ENCODE measurements at places on chromosomes 2 and 18.

GRCh38 chr2:132621131-132621875, 48.7 kb downstream of the LYPD1 start:
- DNase-seq: no peak

GRCh38 chr2:71045865-71046548, 22.4 kb upstream of the NAGK start:
- no peak for DNase-seq

DNA sequence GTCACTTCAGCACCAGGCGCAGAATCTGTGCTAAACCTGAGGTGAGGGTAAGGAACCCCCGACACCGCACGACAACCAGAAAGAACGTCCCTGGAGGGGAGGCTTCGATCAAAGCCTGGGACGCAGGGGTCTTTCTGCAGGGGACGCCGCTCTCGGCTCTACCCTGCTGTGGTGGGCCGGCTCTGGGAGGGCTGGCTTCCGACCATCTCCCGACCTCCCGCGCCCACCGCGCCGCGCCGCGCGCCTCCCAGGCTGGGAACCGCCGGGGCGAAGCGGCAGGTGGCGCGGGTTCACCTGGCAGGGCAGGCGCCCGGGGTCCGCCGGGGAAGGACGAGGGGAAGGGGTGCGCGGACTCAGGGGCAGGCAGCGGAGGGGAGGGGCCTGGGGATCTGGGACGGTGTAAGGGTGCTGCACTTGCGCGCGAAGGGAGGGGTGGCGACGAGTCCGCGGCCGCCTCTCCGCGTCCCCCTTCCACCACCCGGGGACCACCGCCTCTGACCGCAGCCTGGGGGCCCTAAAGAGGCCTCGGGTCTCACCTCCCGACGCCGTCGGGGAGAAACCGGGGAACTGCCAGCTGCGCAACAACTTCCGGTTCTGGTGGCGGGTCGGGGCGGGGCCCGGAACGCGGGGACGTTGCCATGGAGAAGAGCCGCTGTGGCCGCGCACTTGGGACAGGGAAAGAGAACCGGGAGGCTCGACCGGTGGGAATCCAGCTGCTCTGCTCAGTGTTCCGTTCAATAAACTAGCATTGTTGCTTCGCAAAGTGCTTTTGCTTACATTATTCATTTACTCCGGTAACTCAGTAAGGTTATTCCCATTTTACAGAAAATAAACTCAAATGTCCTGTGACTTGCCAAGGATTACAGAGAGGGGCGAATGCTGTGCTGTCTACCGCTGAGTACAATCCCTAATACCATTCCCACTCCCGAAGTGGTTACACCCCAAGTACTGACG, at the start of gene ZNF396:
Gene ZNF396, minus strand, starts transcription at position 596 of the 954 bp plus-strand sequence. CDS start 3,045 bp downstream, outside the sequence.
- DNase-seq: peak; percentile 50

GRCh38 chr2:14123436-14124103, 508.9 kb upstream of the LRATD1 start:
- no peak for DNase-seq

DNA sequence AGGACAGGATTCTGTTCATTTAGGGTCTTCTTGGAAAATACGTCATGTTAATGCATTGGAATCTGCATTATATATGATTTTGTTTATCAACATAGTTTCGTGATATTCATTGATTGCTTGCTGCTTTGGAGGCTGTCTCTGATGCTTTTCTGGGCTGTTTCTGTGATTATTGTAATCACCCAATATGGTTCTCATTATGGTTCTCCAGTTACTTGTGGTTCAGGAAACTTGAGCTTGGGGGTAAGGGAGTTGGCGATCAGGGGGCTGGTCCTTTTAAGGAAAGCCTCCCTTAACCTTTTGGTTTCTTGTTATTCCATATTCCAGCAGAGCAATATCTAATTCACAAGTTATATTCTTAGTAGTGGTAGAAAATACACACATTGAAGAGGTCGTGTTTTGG, 17.4 kb upstream of the STON1 start:
- DNase-seq: no peak

DNA sequence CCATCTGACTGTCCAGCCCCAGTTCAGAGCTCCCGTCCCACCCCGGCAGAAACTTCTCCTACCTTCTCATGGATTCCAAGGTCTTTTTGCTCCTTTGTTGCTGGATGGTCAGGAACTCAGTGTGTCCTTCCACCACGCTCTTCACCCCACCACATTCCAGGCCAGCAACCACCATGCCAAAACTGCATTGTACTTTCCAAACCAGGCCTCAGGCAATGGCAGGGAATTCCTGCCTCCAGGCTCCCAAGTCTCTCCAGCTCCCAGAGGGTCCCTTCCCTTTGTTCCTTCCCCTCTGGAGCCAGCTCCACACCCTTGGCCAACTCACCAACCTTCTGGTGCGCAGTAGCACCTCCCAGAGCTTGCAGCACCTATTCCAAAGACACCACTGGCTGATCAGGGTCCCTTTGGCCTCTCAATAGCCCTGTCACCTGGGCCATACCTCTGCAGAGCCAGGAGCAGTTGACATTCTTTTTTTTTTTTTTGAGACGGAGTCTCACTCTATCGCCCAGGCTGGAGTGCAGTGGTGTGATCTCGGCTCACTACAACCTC, 8.1 kb downstream of the CHMP1B start:
- DNase-seq: no peak

Data from stimulated activated CD4-positive, alpha-beta T cell treated with anti-CD3 and anti-CD28 coated beads, Interleukin-4, amount 100 ng/mL, for 48 hours (primary cell).